ENCODE measurements at places on chromosomes 11 and 22.

GRCh38 chr11:45752106-45752505, 52.8 kb upstream of the SLC35C1 start:
- no peak for DNase-seq

DNA sequence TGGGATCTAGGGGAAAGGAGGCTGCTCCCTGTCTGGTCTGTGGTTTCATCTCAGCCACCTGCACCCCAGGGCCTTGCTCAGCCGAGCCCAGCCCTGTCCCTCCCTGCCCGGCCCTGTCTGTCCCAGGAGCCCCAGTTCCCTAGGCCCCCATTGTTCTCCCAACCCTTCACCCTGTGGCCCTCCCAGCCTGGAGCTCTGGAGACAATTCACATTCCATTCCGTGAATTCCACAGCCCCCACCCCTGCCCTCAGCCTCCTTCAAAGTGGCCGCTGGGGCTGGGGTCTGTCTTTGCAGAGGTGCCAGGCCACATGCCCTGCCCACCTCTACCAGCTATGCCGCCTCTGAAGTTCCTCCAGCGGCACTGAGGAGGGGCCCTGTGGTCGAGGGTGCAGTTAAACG, 77.9 kb upstream of the WNT11 start:
- DNase-seq: no peak

- no peak for DNase-seq
Measured at GRCh38 chr11:120339394-120339890, 3.2 kb downstream of the ARHGEF12 start.

GRCh38 chr11:2507212-2507901, 62.5 kb downstream of the KCNQ1 start:
- DNase-seq: no peak

- DNase-seq: no peak
Measured at GRCh38 chr22:40041366-40042137, 46.8 kb downstream of the FAM83F start.

GRCh38 chr22:28911777-28912669, 28.7 kb downstream of the ZNRF3 start:
- DNase-seq: no peak

DNA sequence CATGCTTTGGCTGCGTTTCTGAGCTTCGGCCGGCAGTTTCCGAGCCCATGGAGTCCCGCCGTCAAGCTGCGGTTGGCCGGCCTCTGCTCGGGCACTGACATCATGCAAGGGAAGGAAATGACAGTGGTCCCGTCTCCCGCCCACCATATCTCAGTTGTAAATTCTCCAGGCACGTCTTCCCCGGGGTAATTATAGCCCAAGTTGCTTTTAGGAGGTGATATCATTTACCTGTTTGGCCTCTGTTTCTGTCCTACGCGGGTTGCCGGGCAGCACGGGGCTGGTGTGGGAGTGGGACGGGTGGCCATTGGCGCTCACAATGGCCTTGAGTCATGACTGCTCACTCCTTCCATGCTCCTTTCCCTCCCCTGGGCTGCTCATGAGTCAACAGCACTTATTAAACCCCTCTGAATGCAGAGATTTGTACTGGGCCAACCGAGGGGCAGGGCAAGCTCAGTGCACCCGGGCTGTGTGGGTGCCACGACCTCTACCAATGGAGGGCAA, 4.2 kb upstream of the ANO1 start:
- DNase-seq: no peak

DNA sequence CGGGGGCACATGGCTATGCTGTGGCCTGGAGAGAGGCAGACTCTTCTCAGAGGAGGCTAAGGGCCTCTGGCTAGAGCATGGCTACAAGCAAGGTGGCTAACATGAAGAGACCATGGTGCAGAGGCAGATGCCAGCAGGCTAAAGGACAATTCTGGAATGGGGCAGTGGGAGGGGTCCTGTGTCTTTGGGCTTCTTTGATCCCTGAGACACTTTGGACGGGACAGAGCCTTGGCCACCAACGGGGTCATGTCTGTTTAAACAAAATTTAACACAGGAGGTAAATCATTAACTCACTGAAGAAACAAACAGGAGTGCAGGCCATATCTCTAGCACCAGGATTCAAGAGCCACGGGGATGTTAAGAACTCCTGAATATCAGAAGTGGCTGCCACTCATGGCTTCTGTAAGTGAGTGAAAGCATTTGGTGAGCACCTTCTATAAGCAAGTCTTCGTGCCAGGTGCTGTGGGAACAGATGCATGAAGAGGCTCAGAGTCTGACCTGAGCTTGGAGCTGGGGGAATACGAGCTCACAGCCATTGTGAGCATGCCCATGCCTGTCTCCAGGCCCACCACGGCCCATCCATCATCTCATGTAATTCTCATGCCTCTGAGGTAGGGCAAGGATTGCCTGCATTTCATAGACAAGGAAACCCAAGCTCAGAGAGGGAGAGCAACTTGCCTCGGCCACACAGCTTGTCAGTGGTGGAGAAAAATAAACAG, 18.3 kb upstream of the ZNRF3 start:
- DNase-seq: no peak
